ENCODE measurements at places on chromosomes 2 and 18. TPM values are rescaled to one million over a fixed set of nuclear protein-coding genes. Genes with fewer than 3 reads are reported as not detected.

MYO1B gene
- total RNA-seq, result 16.9 TPM

ABCB11 gene
- total RNA-seq, result 0.06 TPM

RNF138 gene
- total RNA-seq, result 19.5 TPM

DIPK1C gene
- not detected for total RNA-seq

TMEM169 gene
- 0.50 TPM for total RNA-seq

DCC gene
- total RNA-seq, result 0.46 TPM

PLCL1 gene
- total RNA-seq, result 79.3 TPM

FASTKD2 gene
- total RNA-seq, result 26.0 TPM

HOXD12 gene
- total RNA-seq, result not detected

ALLC gene
- total RNA-seq, result not detected

ACTG2 gene
- total RNA-seq, result 7,069 TPM

SNED1 gene
- 14.1 TPM for total RNA-seq

M1AP gene
- 0.17 TPM for total RNA-seq

MOGAT1 gene
- total RNA-seq, result not detected

TPO gene
- total RNA-seq, result 7.1 TPM

C1QL2 gene
- not detected for total RNA-seq

ALPI gene
- total RNA-seq, result not detected

HS1BP3 gene
- 95.6 TPM for total RNA-seq

STK39 gene
- 32.5 TPM for total RNA-seq

ACVR1C gene
- total RNA-seq, result 0.71 TPM

FASTKD1 gene
- 12.2 TPM for total RNA-seq

NMUR1 gene
- 5.4 TPM for total RNA-seq

FOSL2 gene
- 332 TPM for total RNA-seq

RNF125 gene
- total RNA-seq, result 3.7 TPM

CTLA4 gene
- not detected for total RNA-seq

SEPTIN10 gene
- total RNA-seq, result 167 TPM

PROKR1 gene
- not detected for total RNA-seq

NDUFB3 gene
- total RNA-seq, result 100 TPM

ALS2 gene
- 22.4 TPM for total RNA-seq

ZBTB14 gene
- 15.6 TPM for total RNA-seq

FER1L5 gene
- not detected for total RNA-seq

DSG1 gene
- total RNA-seq, result not detected

YES1 gene
- 110 TPM for total RNA-seq

ANKRD23 gene
- 3.9 TPM for total RNA-seq

SLC11A1 gene
- total RNA-seq, result 38.1 TPM

CIB4 gene
- not detected for total RNA-seq

DUSP11 gene
- 17.0 TPM for total RNA-seq

RGPD3 gene
- total RNA-seq, result 0.42 TPM

GEN1 gene
- 7.3 TPM for total RNA-seq

PFN4 gene
- not detected for total RNA-seq

RTTN gene
- 6.7 TPM for total RNA-seq

CD207 gene
- 1.0 TPM for total RNA-seq

VAMP5 gene
- 50.7 TPM for total RNA-seq

PLEKHH2 gene
- total RNA-seq, result 23.9 TPM

NEB gene
- total RNA-seq, result 0.84 TPM
